ENCODE measurements at places on chromosomes 4 and X.

DNA sequence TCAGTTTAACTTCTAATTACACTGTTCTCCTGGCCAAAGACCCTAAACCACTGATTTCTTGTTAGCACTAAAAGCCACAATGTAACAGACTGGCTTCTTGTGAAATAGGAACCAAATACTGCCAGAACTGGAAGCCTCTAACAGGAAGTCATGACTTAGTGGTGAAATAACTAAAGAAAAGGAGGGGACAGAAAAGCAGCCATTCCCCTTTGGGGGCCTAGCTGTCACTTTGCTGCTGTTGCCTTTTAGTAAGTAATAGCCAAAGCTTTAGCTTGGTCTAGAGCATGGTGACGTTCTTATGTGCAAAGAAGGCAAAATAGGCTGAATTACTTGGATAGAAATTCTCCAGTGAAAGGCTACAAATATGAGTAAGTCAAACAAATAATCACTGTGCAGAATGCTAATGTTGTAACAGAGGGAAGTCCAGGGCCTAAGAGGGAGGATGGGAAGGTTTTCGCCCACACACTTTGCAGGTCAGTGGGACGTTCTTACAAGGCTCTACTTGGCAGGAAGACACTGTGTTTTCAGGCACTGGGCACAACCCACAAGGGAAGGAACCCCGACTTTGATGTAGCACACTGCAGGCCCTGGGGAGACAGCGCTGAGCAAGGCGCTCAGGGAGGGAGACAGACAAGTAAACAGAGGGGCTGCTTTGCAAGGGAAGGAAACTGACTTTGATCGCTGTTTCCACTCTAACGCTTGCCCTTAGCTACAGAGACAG is 16.7 kb downstream of the GAB3 start:
- no peaks in the 10 kb centered on the region for H3K36me3 ChIP-seq
- peak overlapping the region; percentile 59 for H3K27ac ChIP-seq
- no peaks in the 10 kb centered on the region for H3K4me1 ChIP-seq
- no peak for DNase-seq
- H3K27me3 ChIP-seq = no peaks in the 10 kb centered on the region
- H3K4me3 ChIP-seq = no peak overlapping the region

DNA sequence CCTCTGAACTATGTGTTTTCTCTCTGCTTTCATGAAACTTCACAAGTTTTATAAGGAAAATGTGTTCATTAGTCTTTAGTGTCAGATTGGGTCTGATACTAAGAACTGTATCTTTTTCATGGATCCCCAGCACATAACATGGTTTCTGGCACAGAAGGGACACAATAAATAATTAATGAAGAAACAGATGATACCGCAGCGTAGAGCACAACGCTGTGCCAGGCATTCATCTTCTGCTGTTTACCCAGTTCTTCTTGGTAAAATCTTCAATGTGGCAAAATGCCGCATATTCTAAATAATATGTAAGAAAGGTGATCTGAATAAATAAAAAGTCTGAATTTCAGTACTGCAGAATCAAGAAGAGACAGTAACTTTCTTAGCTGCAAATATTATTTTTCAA is 12.3 kb downstream of the SCARB2 start:
- H3K36me3 ChIP-seq = no peaks in the 10 kb centered on the region
- DNase-seq = no peak
- H3K4me3 ChIP-seq = no peak overlapping the region
- no peaks in the 10 kb centered on the region for H3K27me3 ChIP-seq
- peaks cover 65% of the 10 kb centered on the region for H3K4me1 ChIP-seq

GRCh38 chr4:39308611-39309010 is 57.6 kb downstream of the RFC1 start:
- no peaks in the 10 kb centered on the region for H3K4me1 ChIP-seq
- H3K36me3 ChIP-seq = peaks cover 15% of the 10 kb centered on the region
- no peak overlapping the region for H3K27ac ChIP-seq
- no peak for DNase-seq

DNA sequence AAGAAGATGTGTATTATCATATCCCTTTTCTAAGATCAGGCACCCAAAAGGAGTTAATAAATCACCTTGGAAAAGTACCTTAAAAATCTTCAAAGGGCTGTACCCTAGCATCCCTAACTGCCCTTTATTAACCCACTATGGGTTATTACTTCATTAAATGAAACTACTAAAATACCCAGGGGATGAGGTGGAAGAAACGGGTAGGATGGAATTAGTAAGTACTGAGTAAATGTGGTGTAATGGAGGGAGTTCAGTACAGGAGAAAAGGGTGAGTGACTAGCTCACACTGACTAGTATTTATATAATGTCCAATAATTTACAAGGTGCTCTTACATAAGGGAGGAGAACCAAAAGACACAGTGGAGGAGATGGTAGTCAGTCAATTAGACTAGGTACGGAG is 51.0 kb upstream of the RASGEF1B start:
- no peaks in the 10 kb centered on the region for H3K36me3 ChIP-seq
- no peak overlapping the region for H3K27ac ChIP-seq
- no peak overlapping the region for H3K4me3 ChIP-seq
- no peaks in the 10 kb centered on the region for H3K4me1 ChIP-seq
- no peaks in the 10 kb centered on the region for H3K27me3 ChIP-seq

- DNase-seq = no peak
- no peak overlapping the region for H3K4me3 ChIP-seq
- no peaks in the 10 kb centered on the region for H3K36me3 ChIP-seq
- H3K4me1 ChIP-seq = peaks cover 4% of the 10 kb centered on the region
- H3K27me3 ChIP-seq = no peaks in the 10 kb centered on the region
- no peak overlapping the region for H3K27ac ChIP-seq
Measured at GRCh38 chrX:1485033-1485432, 32.3 kb upstream of the ASMTL start.

DNA sequence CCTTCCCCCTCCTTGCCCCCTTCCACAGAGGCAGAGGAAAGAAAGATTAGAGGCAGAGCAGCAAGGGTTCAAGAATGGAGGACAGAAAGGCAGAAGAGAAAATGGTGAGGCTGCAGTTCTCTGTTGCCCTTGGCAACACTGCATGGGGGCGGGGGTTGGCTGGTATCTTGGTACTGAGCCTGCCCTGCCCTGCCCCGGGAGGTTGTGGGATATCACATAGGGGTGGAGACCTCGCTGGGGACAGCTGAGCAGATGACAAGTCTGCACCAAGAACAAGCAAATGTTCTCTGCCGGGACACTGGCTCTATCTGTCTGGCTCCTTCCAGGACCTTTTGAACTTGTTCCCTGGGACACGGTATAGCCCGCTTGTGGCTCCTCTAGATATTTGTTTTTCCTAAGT is 39.8 kb downstream of the NHS start:
- H3K36me3 ChIP-seq = no peaks in the 10 kb centered on the region
- no peaks in the 10 kb centered on the region for H3K4me1 ChIP-seq
- peaks cover 2% of the 10 kb centered on the region for H3K27me3 ChIP-seq

DNA sequence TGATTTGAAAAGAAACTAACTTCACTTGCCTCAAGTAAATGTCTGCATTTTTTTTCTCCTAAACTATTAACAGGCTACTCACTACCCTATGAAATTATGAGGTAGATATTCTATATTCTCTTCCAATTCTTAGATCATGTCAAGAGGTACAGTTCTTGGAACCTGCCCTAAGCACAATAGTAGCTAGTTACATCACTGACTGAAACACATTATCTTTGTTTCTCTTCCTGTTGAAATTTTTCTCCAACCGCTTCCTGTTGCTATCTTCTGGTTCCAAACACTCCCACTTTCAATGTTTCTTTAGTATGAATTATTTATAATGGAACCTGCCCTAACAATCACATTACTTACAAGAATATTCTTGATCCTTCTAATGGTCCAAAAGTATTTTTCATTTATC is 5.0 kb upstream of the BANK1 start:
- no peak for DNase-seq
- no peaks in the 10 kb centered on the region for H3K36me3 ChIP-seq
- H3K27me3 ChIP-seq = no peaks in the 10 kb centered on the region
- no peak overlapping the region for H3K4me3 ChIP-seq
- no peak overlapping the region for H3K27ac ChIP-seq

DNA sequence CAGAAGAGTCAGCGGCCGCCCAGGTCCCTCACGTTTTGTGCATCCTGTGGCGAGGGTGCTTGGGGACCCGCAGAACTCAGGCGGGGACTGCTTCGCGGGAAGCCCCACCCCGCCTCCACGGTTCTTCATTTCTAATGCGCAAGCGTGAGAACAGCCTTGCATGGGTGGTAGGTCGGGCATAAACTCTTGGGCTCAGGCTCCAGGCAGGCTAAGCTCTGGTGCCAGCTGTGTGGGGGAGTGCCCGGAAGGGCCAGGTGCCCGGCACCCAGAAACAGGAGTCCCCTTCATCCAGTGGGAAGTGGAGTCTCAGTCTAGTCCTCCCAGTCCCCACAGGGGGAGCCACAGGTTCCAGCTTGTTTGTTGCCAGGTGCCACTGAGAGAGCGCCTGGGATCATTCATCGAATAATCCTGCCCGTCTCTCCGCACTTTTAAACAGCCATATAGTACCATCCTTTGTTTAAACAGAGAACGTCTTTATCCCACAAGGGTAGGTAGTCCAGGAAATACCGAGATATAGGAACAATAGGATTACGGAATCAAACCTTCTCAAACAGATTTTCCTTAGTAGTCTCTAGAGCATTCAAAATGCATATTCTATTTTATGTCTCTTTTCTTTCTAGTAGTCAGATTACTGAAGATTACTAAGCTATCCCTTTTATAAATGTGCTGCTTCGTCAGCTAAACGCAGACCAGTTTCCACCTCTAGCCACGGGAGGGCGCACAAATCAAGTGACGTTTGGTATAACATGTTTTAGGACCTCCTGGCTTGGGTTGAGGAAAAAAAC is 12.7 kb upstream of the RBBP7 start:
- no peaks in the 10 kb centered on the region for H3K4me1 ChIP-seq
- peak overlapping the region; percentile 26 for H3K4me3 ChIP-seq
- DNase-seq = peak; percentile 64
- H3K27ac ChIP-seq = peak overlapping the region; percentile 41
- H3K27me3 ChIP-seq = no peaks in the 10 kb centered on the region

DNA sequence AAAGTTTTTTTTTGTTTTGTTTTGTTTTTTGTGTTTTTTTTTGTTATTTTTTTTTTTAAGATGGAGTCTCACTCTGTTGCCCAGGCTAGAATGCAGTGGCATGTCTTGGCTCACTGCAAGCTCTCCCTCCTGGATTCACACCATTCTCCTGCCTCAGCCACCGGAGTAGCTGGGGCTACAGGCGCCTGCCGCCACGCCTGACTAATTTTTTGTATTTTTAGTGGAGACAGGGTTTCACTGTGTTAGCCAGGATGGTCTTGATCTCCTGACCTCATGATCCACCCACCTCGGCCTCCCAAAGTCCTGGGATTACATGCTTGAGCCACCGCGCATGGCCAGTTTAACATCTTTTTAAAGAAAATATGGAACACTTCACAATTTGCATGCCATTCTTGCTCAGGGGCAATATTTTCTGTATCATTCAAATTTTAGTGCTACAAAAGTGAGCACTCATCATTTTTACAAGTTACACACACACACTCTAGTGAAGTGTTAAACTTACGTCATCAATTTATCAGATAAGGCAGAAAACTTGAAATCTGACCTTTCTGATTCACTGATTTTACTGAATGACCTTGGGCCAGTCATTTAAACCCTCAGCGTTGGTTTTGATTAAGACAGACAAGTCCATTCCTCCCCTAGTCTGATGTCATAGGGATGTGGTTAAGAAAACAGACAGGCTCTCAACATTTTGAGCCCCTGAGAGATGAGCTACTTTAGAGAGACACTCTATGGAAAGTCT is 61.2 kb downstream of the TRIM2 start:
- H3K4me3 ChIP-seq = no peak overlapping the region
- no peaks in the 10 kb centered on the region for H3K36me3 ChIP-seq
- no peak for DNase-seq
- H3K27ac ChIP-seq = no peak overlapping the region

Measured in right lobe of liver (tissue), 6 donors.